Epithelial cell of proximal tubule (primary cell): ENCODE measurements at places on chromosomes 12 and 14. TPM values are rescaled to one million over a fixed set of nuclear protein-coding genes. Genes with fewer than 3 reads are reported as not detected.

Gene UBE3B
- 26.6 and 40.3 TPM in 2 replicates for total RNA-seq

Gene SPRYD4
- 1.6 and 2.1 TPM in 2 replicates for total RNA-seq

Gene RNASE2
- not detected in 2 replicates for total RNA-seq

Gene CLEC4E
- total RNA-seq: 6.7 and 11.3 TPM in 2 replicates

Gene RPGRIP1
- total RNA-seq: 0.07 TPM in 1 of 2 replicates, not detected in the other

Gene DBX2
- total RNA-seq: not detected in 2 replicates

Gene NOS1
- under 0.01 and 0.14 TPM in 2 replicates for total RNA-seq

Gene PRKD1
- 4.5 and 6.5 TPM in 2 replicates for total RNA-seq

Gene IRAK3
- total RNA-seq: 0.81 and 1.9 TPM in 2 replicates

Gene PLEKHD1
- total RNA-seq: under 0.01 and 0.07 TPM in 2 replicates

Gene SDS
- not detected in 2 replicates for total RNA-seq

Gene CLEC7A
- not detected in 2 replicates for total RNA-seq

DNA sequence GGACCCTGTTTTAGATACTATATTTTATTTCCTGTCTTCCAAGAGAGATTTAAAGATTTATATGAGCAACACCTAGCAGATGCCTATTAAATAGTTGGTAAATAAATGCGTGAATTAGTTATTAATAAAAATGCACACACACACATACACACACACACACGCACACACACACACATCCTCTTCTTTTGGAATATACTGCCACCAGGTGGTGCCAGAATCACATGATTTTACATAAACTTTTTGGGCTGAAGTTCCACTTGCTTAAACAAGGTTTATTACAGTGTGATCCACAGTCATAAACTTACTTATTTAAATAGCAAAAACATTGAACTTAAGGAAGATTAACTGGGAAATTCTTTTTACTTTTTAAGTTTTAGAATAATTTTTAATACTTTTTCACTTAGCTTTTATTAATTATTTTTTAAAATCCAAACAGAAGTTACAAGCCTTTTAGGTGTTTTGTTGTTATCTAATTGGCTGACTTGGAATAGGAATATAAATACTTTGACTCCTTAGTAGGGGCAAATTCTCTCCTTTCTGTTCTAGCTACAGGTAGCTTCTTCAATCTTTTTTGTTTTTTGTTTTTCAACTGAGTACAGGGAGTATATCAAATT is 17.5 kb downstream of the RAD51B start:
- DNase-seq: no peak

GRCh38 chr14:28142400-28143015 is 624.1 kb upstream of the FOXG1 start:
- no peak for DNase-seq

DNA sequence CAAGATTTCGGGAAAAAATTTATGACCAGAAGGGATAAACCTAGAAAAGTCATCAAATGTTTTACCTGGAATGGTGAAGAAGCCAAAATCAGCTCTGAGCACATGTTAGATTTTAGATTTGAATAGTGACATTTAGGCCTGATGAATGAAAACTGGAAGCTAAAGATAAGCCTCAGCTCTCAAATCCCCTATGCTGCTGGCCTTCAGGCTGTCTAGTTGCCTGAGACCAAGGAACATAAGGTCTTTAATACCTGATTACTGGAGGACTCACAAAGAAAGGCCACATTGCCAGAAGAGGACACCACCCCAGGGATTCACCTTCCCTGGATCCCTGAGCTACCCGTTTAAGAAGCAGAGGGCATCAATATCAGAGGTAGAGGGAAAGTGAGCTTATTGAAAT is 56.6 kb downstream of the BCL2L14 start:
- DNase-seq: no peak

- no peak for DNase-seq
Observed at GRCh38 chr12:26519462-26519861, 313.5 kb downstream of the ITPR2 start.

GRCh38 chr12:109892165-109892715 is 7.8 kb upstream of the TCHP start:
- DNase-seq: no peak

DNA sequence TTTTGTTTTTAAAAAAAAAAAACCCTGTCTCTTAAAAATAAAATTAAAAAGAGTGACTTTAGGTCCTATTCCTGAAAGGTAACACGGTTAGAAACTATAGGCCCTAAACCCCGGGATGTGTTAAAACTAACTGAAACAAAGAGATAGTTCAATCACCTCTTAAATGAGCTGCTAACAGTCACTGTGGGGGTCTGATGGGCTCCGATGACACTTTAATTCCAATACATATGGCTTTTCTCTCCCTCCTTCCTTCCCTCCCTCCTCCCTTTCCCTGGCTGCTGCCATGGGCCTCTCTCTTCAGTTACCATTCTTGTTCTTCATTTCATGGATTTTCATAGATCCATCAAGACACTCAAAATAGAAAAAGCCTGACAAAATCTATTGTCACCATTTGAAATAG is 76.6 kb downstream of the RNF34 start:
- DNase-seq: no peak

DNA sequence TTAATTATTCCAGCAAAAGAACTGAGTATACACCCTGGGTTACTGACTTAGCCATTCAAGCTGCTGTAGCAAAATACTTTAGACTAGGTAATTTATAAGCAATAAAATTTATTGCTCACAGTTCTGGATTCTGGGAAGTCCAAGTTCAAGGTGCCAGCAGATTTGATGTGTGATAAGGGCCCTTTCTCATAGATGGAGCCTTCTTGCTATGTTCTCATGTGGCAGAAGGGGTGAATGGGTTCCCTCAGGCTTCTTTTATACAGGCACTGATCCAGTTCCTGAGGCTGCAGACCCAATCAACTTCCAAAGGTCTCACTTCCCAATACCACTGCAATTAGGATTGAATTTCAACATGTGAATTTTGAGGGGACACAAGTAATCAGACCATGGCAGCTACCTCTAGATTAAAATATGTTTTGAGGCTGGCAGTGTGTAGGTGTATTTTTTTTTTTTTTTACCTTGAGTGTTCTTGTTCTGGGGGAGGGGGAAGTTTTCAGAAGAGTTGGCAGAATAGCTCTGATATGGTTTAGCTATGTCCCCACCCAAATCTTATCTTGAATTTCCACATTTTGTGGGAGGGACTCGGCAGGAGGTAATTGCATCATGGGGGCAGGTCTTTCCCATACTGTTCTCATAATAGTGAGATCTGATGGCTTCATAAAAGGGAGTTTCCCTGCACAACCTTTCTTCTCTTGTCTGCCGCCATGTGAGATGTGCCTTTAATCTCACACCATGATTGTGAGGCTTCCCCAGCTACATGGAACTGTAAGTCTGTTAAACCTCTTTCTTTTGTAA is 178.2 kb downstream of the RASSF9 start:
- DNase-seq: no peak

DNA sequence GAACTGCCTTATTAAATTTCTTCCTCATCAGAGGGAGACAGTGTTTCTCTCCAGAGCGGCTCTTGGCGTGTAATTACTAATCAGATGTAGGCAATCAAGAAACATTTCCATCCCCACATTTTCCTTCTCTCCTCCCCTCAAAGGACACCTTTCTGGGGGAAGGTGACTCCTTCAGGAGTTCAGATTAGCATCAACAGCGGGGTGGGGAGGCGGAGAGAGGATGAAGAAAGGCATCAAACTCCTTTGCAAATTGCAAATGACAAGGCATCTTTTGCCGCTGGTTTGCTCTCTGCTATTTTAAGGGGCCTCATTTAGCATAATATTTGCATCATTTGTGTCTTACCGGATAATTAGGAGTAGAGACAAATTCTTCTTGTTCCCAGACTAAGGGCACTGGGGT is 231.7 kb upstream of the SRRM4 start:
- DNase-seq: no peak

DNA sequence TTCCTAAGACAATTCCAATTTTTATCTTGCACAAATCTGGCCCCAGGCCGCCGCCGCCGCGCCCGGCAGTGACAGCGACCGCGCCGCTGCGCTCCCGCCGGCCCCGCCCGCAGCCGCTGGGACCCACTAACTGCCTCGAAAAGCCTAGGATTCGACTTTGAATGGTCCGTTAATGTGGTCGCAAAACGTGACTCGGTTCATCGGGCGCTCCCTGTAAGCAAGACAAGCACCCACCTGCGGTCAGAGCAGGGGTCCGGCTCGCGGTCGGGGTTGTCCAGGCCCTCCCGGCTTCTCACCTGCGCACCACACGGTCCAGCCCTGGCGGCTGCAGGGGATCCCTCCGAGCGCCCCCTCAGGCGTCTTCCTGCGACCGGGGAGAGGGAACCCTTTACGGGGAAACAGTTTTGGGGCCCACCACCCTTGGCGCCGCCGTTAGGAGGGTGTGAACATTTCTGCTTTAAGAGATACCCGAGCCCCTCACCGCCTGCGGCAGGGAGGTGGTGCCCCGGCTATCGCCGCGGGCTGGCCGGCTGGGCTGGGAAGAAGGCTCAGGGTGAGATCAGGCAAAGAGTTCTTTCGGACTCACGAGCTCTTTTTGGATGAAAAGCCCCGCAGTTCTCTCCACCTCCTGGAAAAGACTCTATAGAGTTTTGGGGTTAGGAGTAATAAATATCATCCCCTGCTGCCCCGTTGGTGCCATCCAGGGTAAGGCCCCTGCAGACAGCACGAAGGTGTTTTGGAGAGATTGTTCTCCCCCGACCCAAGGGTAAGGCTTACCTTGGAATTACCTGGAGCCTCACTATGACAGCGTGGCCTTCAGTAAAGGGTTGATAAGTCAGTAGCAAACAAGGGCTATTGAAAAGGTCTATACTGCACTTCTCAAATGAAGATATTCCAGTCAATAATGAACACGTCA is 13.6 kb upstream of the FOXJ2 start:
- DNase-seq: no peak

GRCh38 chr14:99537399-99537798 is 56.2 kb downstream of the CCNK start:
- DNase-seq: peak; percentile 7

DNA sequence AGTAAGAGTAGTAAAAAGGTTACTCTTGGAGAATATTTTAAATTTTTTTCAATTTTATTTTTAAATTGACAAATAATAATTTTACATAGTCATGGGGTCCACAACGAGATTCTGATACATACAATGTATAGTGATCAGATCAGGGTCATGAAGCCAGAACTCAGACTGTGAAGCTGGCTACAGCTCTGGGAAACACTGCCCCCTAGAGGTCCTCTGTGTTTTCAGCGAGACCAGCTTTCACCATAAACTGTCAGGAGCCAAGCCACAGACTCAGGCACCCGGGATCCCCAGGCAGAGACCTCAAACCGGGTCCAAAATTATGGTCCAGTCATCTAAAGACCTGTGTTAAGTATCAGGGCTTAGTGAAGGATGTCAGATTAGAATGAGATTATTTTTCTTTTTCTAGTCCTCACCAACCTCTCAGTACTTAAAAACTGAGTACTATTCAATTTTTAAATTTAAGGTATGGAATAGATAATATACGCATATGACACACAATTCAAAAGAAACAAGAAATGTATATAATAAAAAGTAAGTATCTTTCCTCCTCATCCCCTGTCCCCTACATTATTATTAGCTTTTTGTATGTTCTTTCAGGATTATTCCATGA is 397.1 kb downstream of the MDGA2 start:
- DNase-seq: no peak

GRCh38 chr14:32383364-32384009 is 54.4 kb downstream of the AKAP6 start:
- DNase-seq: no peak

GRCh38 chr14:97299661-97300060 is 502.5 kb downstream of the VRK1 start:
- DNase-seq: no peak

DNA sequence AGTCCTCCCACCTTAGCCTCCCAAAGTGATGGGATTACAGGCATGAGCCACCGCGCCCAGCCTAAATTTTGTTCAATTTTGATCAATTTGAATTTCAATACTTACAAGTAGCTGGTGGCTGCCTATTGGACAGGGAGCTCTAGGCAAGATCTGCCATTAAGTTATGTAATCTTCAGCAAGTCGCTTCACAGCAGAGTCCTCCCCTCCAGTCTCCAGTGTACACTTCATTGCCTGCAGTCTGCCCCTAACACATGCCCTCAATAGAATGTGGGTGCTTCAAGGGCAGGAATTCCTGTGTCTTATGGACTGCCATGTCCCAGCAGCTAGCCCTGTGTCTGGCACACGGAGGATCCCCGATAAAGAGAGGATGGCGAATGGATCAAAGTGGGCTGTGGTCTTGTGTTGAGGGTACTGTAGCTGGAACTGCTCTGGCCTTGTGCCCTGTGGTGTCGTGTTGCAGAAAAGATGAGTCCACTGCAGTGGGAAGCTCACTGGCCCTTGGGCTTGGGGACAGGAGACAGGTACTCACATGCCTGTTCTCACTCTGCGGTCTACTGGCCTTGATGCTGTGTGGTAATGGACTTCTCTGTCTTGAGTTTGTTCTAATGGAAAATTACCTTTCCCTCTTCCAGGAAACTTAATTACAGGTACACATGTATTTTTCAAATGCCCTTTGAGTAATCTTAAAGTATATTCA is 67.6 kb downstream of the TECPR2 start:
- no peak for DNase-seq

- no peak for DNase-seq
Observed at GRCh38 chr14:32512813-32513212, 183.7 kb downstream of the AKAP6 start.
